ENCODE measurements at places on chromosomes 13 and 19.
A peak's percentile ranks its signal among the peaks of the same experiment; 100 is the strongest.

- DNase-seq: no peak
Observed at GRCh38 chr19:18126097-18126496, 26.9 kb upstream of the PIK3R2 start.

DNA sequence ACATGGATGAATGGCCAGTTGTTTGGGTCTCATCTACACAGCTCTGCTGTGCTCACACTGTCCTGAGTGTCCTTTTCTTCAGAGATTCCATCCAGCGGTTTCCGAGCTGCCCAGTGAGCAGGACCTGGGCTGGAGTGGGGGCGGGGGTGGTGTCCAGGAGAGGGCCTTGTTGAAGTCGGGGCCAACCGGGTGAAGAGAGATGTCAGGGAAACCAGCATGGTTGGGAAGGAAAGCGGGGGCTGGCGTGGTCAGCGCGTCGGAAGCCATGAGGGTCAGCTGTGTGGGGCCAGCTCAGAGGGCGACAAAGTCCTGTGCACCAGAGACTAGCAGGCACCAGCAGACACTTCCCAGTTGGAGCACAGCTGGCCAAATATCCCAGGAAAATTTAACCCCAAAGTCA is 37.8 kb upstream of the SOX1 start:
- DNase-seq: no peak

GRCh38 chr19:27691991-27692390 is 1521.0 kb downstream of the UQCRFS1 start:
- no peak for DNase-seq

GRCh38 chr19:47188507-47189033 is 42.4 kb downstream of the BBC3 start:
- DNase-seq: no peak

DNA sequence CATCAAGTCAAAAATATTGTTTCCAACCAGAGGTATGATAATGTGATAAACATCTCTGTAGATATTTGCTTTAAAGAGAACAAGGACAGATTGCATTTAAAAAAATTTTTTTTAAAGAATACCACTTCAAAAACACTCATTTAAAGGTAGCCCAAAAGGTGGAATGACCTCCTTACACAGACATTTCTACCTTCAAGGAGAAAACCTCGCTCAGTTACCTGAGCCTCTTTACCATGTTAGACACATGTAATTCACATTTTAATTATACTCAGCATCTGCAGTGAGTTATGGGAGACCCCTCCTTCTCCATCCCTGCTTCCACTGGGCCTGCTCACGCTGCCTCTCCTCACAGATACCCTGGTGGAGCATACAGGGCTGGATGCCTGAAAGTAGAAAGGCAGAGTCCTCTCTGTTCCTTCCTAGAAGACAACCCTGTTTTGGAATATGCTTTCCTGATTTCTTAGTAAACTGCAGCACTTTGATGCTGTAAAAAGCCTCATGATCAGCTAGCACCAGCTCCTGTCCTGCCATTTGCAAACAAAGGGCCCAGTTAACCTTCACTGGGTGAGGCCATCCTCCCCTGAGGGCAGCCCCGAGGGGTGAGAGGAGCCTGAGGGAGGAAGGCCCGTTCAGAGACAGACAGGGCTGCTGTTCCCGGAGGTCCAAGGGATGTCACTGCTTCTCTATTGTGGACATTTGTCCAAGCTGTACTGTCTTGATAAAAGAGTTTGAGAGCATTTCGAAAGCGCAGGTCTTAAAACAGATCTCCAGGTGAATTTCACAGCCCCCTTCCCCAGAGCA is 117.8 kb downstream of the IRS2 start:
- DNase-seq: no peak

DNA sequence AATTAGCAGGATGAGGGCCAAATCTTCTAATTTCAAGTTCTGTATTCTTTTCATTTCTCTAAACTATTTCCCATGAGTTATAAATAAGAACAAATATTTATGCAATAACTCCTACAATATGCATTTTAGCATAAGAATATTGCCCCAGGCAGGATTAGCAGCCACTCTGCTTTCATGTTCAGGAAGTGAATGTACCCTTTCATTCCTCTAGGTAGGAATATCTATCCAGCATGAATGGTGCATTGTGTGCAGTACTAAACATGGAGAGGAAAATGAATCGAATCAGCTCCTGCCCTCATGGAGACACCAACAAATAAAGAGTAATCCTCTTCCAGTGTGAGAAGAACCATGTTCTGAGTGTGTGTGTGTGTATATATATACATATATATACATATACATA is 41.0 kb downstream of the LHFPL6 start:
- DNase-seq: no peak

DNA sequence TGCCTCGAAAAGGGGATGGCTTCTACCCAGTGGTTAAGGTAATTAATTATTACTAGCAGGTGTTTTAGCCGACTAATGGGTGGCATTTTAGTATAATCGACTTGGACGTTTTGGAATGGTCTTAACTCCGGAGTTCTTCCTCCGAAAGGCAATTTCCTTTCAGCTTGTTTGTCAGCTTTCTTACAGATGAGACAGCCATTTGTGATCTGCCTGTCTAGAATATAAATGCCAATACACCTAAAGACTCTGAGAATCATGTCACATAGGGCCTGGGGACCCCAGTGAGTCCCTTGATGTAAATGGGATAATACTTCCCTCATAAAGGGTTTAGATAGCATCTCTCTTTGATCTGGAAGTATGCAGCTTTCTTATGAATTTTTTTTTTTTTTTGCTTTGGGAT is 41.9 kb upstream of the PSG9 start:
- DNase-seq: no peak

DNA sequence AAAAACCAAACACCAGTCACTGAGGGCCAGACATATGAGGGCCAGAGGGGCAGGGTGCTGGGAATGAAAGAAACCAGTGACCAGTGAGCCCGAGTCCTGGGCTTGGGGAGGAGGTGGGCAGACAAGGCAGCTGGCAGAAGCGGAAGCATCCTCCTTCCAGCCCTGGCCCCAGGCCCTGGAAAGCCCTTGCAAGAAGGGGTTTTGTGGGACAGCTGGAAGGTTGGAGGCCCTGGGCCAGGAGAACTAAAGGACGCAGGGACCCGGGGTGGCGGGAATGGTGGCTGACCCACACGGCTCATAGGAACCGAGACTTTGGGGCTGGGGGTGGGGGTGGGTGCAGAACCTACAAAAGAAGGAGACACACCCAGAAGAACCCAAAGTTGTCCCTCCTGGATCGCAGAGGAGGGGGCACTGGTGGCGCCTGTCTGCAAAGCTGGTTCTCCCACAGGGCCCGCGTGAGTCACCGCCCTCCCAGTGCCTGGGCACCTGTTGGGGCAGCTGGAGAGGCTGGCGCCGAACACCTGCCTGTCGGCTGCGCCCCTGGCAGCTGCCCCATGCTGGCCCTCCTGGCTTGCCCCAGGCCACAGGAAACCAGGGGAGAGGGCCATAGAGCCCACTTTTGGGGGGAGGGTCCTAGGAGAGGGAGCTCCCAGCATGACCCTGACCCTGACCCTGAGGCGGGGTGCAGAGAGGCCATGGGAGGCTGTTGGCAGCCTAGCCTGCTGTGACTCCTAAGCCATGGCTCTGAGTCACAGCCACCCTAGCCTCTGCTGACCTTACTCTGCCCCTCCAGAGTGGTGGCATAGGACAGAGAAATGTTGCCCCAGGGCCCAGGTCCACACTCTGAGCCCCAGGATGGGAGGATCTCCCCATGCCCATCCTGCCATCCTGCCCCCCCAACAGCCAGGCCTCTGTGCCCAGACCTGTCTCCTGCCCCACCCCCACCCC is 802 bp downstream of the DMPK start:
- no peak for DNase-seq

GRCh38 chr19:16889366-16889882 is 625 bp downstream of the F2RL3 start:
- no peak for DNase-seq

DNA sequence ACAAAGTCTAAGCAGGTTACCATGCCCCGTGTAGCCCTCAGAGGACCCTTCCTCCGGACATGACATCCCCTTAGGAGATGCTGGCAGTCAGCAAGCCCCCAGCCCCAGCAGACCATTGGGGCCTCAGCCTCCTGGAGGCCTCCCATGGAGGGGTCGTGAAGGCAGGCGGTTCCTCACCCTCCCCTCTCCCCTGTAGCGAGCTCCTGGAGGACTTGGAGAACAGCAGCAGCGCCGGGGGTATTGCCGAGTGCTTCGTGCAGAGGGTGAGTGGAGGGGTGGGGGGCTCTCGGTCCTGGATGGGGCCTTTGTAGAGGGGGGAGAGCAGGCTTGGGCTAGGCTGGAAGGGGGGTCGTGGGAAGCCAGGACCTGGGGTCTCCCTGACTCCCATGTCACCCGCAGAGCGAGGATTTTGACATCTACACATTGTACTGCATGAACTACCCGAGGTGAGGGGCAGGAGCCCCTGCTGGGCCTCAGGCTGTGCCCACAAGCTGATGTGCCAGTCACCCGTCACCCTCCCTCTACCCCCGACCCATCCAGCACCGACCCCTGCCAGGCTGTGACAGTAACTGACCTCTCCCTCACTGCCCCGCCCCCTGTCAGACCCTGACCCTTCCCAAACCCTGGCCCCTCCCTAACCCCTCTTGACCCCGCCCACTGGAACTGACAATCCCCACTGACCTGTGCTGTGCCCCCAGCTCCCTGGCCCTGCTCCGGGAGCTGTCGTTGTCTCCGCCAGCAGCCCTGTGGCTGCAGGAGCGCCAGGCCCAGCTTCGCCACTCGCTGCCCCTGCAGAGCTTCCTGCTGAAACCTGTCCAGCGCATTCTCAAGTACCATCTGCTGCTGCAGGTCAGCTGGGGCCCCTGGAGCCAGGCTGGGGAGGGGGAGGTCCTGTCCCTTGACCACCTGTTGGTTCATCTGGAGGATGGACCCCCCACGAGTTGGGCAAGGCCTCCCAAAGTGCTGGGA is 4.0 kb downstream of the PLEKHG2 start:
- DNase-seq: peak; percentile 51

- DNase-seq: no peak
Observed at GRCh38 chr13:44816701-44817100, 172.6 kb downstream of the NUFIP1 start.

GRCh38 chr13:48631441-48631840 is 22.3 kb upstream of the CYSLTR2 start:
- DNase-seq: no peak

GRCh38 chr13:49874430-49874829 is 61.7 kb downstream of the SPRYD7 start:
- no peak for DNase-seq

DNA sequence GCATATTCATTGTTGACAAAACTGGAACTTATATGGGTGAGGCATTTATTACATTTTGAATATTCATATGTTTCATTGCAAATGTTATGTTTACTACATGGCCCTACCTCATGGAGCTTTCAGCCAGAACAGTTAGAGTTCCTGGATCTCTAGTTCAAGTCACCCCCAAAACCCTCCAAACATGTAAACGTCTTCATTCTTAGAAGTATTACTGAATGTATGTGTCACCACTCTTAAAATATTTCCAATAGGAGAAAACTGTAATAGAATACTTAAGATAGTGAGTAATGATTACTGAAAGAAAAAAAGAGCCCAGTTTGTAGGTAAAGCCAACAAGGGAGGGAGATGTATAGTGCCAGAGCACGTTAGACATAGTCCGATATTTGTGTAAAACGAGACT is 23.5 kb downstream of the URI1 start:
- no peak for DNase-seq

DNA sequence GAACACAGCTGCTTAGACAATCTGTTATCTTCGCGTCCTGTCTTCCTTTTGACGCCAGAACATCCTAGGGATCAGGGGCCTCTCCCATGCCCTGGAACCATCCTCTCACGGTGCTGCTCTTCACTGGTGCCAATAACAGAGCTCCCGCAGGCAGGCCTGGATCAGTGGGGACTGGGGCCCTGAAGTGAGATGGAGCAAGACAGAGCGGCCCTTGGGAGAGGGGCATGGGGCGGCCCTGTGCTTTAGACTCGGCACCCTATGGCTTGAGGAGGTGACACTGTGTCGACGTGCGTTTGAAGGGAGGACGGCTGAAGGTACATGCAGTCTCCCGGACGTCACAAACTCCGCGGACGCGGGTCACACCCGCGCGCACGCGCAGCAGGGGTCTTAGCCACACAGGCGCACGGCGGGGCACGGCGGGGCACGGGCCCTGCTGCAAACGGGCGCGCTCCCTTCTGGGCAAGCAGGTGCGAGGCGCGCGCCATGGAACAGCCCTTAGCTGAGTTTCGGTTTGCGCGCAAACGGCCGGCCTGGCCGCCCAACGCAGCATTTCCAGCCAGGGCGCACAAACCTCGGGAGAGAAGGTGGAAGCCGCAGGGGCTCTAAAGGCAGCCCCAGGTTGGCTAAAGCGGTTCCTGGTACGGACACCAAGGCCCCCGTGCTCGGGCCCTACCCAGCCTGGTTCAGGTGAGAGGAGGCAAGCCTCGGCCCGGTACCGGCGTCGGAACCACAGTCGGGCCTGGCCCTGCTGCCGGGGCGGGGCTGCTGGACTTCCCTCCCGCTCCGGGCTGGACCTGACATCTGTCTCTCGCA is 16.5 kb upstream of the RNF17 start:
- no peak for DNase-seq

DNA sequence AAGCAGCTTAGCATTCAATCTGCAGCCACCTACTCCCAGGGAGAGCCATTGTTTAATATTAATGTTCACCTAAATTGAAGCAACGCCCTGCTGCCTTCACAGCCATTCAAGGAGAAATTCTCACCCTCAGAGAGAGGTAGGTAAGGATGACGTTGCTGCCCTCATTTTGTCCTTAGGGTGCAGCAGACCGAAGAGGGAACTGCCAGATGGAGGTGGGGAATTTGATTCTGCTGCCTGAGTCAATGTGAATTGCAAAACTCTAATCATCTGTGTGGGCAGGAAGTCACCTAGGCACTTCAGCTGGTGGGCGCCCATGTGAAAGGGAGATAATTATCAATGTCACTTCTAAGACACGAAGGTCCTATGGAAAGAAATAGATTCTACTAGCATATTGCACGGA is 503.4 kb downstream of the TBC1D4 start:
- DNase-seq: no peak

GRCh38 chr13:48319531-48320398 is 16.2 kb downstream of the RB1 start:
- no peak for DNase-seq

DNA sequence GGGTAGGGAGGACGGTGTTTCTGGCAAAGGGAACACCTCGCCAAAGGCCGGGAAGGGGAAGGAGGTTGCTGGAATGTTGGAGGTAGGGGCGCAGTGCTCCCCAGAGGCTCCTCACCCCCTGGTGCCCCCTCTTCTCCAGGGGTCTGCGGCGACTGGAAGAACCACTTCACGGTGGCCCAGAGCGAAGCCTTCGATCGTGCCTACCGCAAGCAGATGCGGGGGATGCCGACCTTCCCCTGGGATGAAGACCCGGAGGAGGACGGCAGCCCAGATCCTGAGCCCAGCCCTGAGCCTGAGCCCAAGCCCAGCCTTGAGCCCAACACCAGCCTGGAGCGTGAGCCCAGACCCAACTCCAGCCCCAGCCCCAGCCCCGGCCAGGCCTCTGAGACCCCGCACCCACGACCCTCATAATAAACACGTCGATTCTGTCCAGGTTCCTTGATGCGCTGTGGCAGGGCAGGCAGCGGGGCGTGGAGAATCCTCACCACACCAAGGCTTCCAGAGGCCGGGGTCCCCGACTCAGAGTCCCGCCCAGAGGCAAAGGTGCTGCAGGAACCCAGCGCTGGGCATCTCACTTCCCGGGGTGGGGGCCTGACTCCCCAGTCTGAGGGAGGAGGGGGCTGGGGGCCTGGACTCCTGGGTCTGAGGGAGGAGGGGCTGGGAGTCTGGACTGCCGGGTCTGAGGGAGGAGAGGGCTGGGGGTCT is 7.4 kb upstream of the SPACA4 start:
- no peak for DNase-seq

- DNase-seq: peak; percentile 91
Observed at GRCh38 chr19:56538254-56538760, 441 bp upstream of the ZFP28 start.
